CD4-positive, alpha-beta T cell treated with Interleukin-4 for 1 hour (primary cell): ENCODE measurements at places on chromosomes 7 and 10.

DNA sequence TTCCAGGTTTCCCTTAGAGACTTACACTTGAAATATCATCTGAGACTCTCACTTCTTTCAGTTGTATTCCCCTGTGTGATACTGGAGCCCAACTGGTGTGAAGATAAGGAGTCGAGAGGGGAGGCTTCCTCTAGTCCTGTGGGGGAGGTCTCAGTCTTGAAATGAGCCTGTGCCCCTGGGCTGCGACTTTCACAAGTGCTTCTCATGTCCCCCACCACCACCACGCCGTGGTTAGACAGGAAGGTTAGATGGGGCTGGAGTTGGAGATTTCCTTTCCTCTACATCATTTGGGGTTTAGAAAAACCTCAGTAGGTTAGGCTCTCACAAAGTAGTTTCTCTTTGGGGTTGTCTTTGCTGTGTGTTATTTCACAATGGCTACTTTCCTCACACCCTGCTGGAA is 25.6 kb upstream of the MKX start:
- no peak for DNase-seq

GRCh38 chr10:122277526-122278136 is 6.5 kb downstream of the BTBD16 start:
- DNase-seq: no peak

DNA sequence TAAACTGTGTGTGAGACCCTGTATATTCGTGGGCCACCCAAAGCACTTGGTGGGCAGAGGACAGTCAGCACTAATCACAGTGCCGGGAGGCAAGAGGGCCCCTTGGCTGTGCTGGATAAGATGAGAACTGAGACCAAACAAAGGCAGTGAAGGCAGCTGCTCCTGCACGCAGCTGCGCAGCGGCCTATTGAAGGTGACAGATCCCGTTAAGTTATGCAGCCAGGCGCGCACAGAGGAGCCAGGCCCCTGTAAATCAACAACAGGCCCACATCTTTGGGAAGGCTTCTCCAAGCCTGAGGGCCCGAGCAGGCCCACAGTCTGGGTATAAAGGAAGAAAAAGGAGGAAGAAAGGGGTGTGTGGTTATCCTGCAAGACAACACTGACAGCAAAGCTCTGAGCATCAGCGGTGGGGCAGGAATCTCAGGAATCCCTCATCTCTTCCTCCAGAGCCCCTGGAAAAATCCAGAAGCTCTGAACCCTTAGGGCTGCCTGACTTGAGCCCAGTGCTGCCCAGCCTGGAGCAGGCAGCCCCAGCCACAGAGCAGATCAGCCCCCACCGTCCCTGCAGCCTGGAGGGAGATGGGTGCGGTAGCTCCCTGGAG is 154.2 kb downstream of the ARHGAP12 start:
- no peak for DNase-seq

DNA sequence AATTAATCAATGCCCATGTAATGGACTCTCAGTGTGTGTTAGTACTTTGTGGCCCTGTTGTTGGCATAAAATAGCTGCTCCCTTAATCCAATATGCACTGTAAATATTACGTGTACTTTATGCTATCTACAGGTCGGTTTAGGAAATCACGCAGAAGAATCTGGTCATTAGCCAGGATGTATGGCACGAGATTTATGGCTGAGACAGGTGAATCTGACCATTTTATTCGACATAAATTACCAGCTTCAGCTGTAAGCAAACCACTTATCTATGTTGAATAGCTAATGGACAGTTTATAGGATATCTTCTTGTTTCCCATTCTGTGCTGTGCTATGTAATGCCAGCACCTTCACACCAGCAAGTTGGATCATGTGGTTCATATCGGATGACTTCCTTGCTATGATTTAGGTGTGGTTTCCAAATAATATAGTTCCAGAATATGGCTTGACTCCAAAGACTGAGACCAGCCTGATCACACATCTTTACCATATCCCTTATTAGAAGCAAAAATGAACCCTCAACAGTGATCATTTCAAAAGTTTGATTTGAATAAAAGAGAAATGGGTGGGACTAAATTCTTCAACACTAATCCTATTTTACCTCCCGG is 301.4 kb downstream of the AHR start:
- no peak for DNase-seq

- DNase-seq: no peak
These were observed 325.4 kb downstream of the ADARB2 start for GRCh38 chr10:1411956-1412355.

GRCh38 chr7:133633055-133633454 is 380.2 kb downstream of the EXOC4 start:
- DNase-seq: no peak

GRCh38 chr7:140440593-140440992 is 36.7 kb downstream of the RAB19 start:
- DNase-seq: no peak

- no peak for DNase-seq
These were observed 5.7 kb downstream of the FRAT2 start for GRCh38 chr10:97328646-97329453.

GRCh38 chr10:113711142-113711541 is 31.4 kb downstream of the CASP7 start:
- no peak for DNase-seq

GRCh38 chr7:156725073-156725472 is 84.5 kb downstream of the RNF32 start:
- DNase-seq: no peak
